ENCODE measurements at places on chromosomes 13 and 19.

DNA sequence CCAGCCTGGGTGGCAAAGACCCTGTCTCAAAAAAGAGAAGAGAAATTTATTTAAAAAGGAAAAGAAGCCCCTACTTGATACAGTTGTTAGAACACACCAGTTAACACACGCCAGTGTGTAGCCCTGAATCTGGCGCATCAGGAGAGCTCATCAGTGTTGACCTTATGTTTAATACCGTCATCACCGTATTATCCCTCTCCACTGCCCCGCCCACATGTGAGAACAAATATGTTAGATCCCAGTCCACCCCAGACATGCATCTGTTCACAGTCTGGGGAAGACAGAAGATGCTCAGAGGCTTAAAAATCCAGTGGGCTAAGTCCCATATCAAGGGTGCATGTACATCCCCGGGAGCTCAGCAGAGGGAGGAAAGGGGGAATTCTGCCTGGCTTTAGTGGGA, 155.2 kb downstream of the DPF1 start:
- DNase-seq, result no peak

DNA sequence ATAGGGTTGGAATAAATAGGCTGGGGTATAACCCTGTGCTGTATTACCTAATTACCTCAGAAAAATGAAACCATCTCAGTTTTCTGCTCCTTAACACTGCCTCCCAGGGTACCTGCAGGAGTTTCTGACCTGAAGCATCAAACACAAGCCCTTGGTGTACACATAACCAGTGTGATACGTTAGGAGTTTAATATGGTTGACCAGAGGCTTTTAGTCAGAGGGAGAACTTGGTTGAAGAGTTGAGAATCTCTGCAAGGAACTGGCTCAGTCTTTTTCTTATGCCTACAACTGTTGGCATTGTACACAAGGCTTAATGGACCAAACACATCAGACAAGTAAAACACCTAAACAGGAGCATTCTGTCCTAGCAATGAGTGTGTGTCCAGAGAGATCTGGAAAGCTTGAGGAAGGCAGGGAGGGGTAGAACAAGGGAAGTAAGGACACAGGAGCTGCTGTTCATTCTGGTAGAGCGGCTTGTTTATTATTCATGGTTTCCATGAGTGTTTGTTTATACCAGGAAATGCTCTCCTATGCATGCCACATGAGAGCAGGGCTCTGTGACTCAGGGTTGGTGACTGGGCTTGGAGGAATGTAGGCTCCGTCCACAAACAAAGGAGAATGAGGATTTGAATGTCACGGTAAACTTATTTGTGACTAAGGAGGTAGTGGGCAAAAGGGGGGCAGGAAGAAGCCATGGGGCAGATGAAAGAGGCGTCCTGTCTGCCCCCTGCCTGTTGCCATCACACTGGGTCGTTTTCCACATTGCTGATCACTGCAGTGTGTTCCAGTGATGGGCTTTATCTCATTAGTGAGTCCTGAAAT, 11.9 kb upstream of the SPATA13 start:
- no peak for DNase-seq

- DNase-seq, result no peak
Measured at GRCh38 chr13:49986471-49986870, 10.4 kb upstream of the TRIM13 start.

DNA sequence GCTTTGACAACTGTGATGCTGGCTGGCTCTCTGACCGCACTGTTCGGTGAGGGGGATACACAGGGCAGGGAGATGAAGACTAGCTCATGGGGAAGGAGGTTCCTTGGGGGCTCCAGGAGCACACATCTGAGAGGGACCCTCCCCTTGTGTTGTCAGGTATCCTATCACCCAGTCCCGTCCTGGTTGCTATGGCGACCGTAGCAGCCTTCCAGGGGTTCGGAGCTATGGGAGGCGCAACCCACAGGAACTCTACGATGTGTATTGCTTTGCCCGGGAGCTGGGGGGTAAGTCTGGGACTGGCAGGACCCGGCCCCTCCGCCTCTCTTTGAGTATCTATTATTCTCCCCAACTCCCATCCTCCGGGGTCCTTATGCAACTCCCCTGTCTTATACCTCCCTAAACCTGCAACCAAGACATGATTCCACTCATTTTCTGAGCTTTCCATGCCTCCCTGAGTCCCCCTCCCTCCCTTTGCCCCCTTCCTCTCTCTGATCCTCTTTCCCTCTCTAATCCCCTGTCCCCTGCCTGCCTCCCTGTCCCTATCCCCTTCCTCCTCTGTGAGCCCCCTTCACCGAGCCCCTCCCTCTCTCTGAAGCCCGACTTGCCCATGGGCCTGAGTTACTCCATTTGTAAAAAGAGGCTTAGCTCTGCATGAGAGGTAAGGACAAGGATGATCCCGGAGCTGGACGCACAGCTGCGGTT, 12.5 kb downstream of the NCAN start:
- DNase-seq, result no peak

GRCh38 chr19:11101057-11101456, 11.8 kb downstream of the LDLR start:
- no peak for DNase-seq

- DNase-seq, result no peak
Measured at GRCh38 chr13:75587679-75588078, 38.1 kb downstream of the UCHL3 start.

DNA sequence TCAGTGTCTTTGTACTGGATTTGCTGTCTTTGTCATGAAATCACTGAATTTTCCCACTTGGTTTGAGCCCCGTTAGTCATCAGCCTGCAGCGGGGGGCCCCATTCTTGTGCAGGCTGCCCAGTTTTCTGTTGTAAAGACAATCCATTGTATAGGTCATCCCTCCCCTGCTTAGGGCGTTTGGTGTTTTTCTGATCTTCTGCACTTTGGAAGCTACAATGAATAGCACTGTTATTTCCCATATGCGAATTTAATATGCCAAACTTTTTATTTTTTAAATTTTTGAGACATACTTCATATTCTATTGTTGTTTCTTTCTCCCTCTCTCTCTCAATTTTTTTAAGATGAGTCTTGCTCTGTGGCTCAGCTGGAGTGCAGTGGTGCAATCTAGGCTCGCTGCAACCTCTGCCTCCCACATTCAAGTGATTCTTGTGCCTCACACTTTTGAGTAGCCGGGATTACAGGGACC, 9.0 kb downstream of the SLC27A1 start:
- DNase-seq, result no peak
